ENCODE measurements at places on chromosomes 16 and 17.

- no peak for DNase-seq
Measured at GRCh38 chr17:41223821-41224220, 2.6 kb upstream of the KRTAP9-2 start.

DNA sequence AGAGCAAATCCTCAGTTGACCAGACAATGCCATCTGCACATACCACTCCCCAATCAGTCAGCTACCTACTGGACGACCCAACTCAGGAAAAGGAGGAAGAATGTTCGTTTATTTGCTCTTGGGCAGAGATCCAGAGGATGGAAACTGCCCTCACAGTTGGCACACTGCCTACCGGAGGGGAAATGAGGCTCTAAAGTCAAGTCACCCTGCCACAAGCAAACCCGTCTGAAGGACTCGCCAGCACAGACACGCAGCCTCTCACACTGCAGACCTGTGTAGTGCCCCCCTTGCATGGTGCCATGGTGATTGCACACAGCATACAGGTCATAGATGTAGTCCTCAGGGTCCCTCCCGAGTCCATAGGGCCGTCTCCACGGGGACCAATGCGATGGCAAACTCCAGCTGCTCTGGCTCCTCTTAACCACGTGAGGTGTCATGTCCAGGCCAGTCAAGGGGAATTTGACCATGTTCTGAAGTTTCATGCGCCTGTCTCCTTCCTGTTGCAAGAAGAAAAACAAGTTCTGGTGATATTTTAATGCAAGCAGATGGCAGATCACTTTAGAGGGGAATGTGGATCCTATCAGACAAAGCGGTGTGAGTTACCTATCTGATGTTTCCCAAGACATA lies 69.5 kb downstream of the USP31 start:
- DNase-seq, result no peak

DNA sequence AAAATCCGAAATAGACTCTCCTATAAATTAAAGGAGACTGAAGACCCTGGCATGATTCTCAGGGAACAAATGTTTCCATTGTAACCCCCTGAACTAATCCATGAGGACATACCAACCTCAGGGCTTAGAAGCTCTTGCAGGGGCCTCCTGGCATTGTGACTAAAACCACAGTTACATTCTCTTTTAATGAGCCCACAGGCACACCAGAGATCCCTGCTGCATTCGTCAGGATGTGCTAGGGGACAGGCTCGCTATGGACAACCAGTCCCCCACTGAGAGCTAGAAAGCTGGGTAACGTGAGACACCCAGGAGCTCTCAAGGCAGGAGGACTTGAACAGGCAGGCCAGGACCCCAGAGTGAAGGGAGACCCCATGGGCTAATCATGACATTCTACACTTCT lies 140.6 kb upstream of the TNRC6C start:
- no peak for DNase-seq

DNA sequence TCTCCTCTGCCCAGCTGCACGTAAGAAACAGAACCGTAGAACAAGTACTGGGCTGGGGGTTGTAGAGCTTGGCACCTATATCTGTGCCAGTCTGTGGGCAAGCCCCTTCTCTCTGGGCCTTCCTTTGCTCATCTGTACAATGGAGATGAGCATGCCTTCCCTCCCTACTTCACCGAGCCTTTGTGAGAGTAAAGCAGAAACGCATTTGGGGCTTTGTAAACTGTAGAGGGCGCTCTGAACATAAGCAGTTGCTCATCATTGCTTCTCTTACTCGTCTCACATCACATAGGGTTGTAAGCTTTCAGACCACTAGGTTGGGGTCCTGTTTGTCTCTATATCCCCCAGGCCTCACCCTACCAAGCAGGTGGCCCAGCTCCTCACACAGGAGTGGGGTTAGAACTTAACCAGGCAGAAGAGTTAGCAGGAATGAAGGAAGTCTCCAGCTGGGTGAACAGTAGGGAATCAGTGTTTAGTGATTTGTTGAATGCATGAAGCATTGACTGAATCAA lies 15.1 kb downstream of the SAMD14 start:
- DNase-seq, result no peak

DNA sequence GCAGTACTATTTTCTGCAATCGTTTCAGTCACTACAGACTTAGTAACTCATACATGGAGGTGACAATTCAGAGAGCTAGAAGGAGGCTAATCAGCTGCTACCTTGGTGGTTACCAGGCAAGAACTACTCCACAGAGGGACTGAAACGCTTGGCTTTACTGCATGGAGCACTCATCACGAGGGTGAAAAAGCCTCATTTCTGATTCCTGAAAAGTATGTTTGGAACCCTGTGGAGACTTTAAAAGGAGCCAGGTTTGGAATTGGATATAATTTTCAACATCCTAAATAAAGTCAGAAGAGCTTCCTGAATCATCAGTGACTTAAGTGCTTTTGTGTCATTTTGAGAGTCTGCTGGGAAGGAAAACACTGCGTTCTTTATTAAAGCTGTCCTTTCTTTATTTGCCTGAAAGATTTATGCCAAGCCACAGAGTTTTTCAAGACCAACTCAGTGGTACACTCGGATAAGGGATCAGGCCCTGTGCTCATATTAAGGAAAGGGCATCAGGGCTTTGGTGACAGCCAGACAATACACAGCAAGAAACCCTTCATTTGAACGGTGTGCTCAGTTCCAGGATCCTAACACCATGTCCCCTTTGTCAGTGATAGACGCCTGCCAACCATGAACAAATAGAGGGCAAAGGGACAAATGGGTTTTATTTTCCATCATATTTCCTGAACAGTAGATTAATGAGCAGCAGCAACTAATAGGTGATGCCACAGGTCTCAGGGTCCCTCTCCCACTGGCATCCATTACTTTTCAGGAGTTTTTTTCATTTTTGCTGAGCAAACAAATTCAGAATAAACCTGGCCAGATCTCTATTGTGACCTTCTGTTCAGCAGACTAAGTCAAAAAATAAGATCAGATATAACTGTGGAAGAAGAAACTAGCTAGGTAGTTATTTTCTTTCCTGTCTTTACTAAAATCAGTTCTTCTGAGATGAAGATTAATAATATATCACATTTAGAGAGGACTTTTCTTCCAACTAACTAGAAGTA lies 80.5 kb upstream of the CLEC18B start:
- no peak for DNase-seq

- DNase-seq, result no peak
Measured at GRCh38 chr17:80529104-80529903, 15.3 kb upstream of the RPTOR start.

DNA sequence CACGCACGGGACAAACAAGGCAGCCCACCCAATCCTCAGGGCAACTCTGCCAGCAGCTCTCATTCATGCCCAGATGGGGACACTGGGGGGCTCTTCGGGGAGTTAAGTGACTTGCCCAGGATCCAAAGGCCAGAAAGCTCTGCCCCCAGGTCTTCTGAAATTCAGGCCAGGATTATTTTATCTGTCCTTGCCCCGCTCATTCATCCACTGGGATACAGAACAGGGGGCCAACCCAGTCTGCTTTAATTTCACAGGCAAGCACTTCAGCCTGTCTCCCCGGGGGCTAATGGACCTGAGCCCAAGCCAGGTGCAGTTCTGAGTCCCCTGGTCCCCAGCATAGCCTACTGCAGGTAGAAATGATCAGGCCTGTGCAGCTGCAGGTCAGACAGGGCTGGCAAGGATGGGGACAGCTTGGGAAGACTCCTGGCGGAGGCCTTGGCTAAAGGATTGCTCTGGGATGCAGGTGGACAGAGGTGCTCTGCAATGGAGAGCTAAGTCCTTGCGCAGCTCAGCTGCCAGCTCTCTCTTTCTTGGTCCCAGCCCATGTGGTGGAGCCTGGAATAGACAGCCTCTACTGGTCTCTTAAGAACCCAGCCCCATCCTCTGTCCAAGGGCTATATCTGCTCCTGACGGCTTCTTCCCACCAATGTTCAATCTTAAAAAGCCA lies 766 bp upstream of the B3GNT9 start:
- DNase-seq, result no peak

DNA sequence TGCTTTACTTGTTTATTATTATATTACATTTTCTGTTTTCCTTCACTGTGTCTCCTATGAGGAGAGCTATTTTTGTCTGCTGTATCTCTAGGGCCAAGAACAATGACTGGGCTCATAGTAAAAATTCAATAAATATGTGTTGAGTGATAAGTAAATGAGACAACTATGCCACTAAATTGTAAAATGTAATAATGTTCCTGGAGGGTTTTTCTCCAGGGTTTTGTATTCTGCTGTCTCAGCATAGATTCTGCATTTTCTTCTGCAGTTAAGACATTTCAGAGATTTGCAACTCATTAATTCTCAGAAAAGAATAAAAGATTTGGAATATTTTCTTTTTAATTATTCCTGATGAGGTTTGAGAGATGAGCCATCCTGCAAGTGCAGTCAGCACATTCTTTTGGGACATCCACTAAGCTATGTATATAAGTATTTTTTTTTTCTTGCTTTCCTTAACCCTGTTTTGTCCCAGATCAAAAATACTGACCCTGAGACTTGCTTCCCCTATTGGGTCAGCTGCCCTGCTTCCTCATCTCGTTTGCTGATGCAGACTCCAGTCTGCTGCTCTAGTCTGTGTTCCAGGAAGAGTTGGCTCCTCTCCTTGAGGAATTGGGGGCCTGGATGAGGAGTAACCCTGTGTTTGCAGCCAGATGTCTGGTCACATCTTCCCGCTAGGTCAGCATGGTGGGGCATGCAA lies 122.9 kb downstream of the ABCA8 start:
- DNase-seq, result no peak

DNA sequence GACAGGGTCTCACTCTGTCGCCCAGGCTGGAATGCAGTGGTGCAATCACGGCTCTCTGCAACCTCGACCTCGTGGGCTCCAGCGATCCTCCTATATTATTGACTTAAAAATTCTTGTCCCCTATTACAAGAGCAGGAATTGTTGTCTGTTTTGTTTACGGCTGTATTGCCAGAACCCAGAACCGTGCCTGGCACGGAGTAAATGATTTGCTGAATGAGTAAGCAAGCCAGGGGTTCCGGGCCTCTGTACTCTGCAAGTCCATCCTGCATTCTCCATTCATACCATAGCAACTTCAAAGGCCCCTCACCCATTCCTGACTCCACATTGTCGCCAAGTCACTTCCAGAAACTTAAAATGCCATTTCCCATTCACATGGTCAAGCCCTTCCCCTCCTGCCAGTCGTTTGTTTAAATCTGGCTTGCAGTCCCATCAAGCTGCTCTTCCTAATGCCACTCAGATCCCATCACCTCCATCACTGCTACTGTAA lies 6.9 kb downstream of the ADCY9 start:
- no peak for DNase-seq

GRCh38 chr16:75099075-75099667 lies 17.4 kb downstream of the LDHD start:
- no peak for DNase-seq

DNA sequence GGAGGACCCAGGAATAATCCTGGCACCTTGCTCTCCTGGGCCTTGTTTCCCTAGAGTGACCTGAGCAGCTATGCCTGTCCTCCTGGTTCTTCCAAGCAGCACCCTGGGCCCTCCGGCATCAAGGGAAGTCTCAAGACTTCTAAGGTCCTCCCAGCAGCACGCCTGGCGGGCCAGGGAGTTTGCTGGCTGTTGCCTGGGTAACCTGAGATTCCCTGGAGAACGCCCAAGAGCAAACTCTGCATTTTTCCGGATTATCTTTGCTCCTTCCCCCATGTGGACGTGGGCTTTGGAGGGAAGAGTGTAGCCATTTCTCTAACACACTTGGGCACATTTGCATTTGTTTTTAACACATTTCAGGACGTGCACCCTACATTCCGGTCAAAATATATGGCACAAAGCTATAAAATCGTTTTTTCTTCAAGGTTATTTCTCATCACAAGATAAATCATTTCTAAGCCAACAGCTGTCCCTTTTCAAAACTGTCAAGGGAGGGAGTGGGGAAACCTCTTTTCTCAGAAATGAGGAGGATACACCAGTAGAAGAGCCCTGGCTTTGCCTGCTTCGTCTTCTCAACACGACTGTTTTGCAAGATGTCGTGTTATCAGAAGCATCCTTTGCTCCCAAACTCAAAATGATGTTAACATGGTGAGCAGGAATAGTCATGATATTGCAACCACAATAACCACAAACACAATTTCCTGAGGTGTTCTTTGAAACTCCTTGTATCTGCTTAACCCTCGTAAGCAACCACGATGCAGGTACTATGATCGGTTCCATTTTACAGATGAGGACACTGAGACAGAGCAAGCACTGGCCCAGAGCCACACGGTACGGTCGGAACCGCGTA lies 116.5 kb downstream of the ADCY9 start:
- DNase-seq, result no peak
